ENCODE measurements at places on chromosomes 7 and 10.

- DNase-seq: no peak
These were observed 32.0 kb downstream of the SNX8 start for GRCh38 chr7:2282185-2282751.

DNA sequence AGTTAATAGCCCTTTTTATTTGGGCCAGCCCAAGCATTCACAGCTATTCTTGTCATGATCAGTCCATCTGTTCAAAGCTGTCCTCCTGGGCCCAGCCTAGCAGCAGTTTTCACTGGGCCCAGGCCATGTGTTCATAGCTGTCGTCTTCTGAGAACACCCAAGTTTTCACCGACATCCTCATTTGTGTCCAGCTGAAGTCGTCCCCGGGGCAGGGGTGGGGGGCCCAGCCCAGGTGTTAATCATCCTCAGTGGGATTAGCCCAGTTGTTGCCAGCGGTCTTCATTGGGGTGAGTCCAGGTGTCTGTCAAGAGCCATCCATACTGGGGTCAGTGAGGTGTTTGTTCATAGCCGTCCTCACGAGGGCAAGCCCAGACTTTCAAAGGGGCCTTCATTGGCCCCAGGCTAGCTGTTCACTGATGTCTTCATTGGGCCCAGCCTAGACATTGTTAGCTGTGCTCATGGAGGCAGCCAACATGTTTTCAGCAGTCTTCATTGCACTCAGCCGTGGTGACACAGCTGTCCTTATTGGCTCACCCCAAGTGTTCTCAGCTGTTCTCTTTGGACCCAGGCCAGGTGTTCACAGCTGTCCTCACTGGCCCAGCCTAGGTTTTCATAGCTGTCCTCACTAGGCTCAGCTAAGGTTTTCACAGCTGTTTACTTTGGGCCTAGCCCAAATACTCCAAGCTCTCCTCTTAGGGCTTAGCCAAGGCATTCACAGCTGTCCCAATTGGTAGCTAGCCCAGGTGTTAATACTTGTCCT, 10.0 kb downstream of the FRG2B start:
- no peak for DNase-seq

GRCh38 chr10:73863039-73863817, 11.1 kb downstream of the CAMK2G start:
- DNase-seq: no peak

- no peak for DNase-seq
These were observed 66.9 kb upstream of the BAIAP2L1 start for GRCh38 chr7:98467570-98468312.

- DNase-seq: no peak
These were observed 28.4 kb upstream of the SEMA3E start for GRCh38 chr7:83677180-83677866.

- DNase-seq: no peak
These were observed 196.7 kb downstream of the HGF start for GRCh38 chr7:81573128-81573527.

DNA sequence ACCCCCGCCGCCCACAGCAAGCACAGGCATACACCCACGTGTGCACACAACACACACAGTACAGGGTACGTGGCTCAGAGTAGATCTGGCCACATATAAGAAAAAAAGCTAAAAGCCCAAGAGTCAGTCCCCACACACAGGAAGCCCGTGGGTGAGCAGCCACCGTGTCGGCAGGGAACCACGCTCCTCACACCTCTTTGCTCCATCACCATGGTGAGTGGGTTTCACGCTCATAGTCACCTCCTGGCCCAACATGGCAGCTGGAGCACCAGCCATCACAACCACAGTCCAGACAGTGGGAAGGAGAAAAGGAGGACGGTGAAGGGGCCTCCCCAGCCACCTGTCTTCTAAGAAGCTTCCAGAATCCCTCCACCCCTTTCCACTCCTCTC, 76.0 kb upstream of the PDGFA start:
- no peak for DNase-seq
